OCI-LY7 (cell line): ENCODE measurements at places on chromosomes 5 and 9. TPM values are rescaled to one million over a fixed set of nuclear protein-coding genes. Genes with fewer than 3 reads are reported as not detected.

DNA sequence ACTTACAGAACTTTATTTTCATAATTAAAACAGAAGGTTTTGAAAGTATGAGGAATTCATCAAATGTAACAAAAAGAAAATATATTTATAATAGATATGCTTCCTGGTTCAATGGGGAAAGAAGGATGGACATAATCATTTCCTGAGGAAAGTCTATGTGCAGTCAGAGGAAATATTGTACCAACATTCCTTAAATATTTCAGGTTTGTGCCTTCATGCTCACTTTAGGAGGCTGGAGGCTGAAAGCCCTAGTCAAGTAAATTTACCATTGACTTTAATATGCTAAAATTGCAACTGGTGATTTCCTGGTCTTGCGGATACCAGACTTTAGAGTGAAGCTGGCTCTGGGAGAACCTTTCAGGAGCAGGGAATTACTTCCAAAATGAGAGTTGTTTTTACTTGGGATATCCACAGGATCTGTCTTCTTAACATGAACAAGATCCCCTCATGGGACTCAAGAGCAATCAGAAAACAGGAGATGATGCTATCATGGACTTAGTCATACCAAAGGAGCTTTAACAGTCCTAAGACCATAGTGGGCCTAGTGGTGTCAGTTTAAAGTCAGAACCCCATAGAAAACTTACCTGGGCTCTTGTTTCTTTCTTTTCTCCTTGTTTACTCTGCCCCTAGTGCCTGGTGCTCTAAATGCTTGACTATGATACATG is 762.8 kb upstream of the GRAMD2B start:
- no peak for DNase-seq

Gene ZNG1E
- total RNA-seq, result 101 and 104 TPM in 2 replicates

Gene SLC1A1
- not detected in 2 replicates for total RNA-seq

Gene LCN1
- not detected in 2 replicates for total RNA-seq

Gene EGFLAM
- total RNA-seq, result not detected in 2 replicates
